ENCODE measurements at places on chromosomes 13 and 19.
A peak's percentile ranks its signal among the peaks of the same experiment; 100 is the strongest.

GRCh38 chr19:46133101-46133627 is 8.7 kb upstream of the IGFL3 start:
- DNase-seq, result peak; percentile 99

GRCh38 chr13:49240017-49240416 is 7.7 kb upstream of the CDADC1 start:
- no peak for DNase-seq

- no peak for DNase-seq
These were observed 3.9 kb upstream of the CCNE1 start for GRCh38 chr19:29807870-29808405.

DNA sequence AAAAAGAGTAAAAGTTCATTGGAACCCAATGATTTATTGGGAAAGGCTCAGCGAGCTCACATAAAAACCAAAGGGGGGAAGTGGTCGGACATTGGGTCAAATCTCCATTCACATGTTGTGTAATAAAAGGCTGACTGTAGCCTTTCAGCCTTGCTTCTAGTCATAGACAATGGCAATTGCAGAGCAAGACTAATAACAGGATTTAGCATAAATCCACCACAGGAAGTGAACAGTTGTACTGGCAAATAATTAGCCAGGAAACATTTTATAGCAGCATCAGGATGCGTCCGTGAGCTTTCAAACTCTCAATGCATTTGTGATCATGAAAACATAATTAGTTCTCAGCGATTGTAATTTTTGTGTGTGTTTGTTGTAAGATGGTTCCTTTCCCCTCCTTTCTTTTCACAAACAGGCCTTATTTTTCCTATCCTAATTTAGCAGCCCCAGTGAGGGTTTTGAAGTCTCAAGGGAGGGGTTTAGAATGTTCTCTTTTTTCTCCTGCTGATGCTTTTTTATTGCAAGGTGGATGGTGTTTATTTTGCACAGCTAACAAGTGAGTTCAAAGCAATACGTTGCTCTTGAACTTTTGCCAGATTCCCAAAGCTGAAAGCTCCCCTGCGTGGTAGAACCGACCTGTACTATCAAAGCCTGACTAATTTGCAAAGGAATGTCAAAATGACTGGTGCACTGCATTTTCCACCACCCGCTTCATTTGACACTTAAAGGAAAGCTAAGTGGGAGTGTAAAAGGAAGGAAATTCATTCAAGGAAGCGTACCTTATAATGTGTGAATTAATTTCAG is 105.6 kb downstream of the SPRY2 start:
- no peak for DNase-seq

DNA sequence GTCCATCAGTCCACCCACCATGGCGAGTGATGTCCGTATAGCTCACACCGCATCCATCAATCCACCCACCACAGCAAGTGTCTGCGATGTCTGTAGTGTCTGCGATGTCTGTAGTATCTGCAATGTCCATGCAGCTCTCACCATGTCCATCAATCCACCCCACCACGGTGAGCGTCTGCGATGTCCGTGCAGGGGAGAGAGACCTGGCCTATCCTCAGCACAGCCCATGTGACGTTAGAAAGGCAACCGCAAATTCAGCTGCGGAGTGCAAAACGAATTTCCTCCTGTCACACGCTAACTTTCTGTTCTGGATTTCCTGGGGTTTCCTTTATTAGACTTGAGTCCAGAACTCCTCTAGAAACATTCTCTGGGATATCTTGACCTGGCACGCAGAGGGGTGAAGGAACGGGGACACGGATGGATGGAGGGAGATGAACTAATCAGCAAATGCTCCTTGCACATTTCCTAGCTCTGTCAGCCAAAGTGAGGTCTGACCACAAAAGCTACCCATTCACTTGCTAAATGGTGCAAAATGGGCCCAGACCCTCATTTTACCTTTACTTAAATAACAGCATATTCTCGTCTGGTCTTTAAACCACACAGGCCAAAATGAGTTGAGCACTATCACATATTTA is 18.3 kb downstream of the RASA3 start:
- DNase-seq, result no peak

DNA sequence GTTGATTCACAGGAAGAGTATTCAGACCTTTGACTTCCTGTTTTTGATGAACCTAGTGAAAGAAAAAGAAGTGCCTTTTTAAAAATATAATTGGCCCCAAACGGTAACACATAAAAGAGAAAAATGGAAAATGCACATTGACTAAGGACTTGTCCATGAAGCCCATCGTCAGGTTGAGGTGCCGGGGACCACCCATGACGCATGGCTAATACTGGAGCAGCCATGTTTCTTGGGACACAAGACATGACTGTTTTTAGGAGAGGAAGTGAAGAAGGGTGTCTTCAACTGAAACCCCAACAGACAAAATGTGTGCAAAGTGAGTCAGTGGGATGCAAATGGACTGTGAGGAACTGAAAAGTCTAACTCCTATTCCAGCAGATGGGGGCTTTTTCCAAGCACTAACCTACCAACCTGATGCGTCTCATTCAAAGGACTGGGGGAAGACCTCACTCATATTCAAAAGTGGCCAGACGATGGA is 459.4 kb downstream of the FOXO1 start:
- DNase-seq, result no peak

GRCh38 chr19:37725181-37725580 is 5.6 kb upstream of the ZNF607 start:
- DNase-seq, result no peak

- DNase-seq, result no peak
These were observed 1390.7 kb downstream of the SLITRK5 start for GRCh38 chr13:89061821-89062220.

DNA sequence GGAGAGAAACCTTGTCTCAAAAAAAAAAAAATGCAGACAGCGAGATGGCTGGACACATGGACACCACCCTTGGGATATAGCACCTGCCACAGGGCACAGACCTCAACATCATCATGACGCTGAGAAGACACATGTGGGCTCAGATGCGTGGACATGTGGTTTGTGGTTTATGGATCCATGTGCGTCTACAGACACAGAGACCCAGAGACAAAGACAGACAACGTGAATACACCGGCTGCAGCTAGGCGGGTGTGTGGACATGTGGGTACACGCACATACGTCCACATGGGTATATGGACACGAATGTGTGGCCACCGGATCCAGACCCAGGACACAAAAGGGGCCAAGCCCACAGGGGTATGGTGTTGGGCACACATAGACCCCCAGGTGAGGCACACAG is 1.3 kb downstream of the TNFSF14 start:
- no peak for DNase-seq
